ENCODE measurements at places on chromosomes 13 and 19. TPM values are rescaled to one million over a fixed set of nuclear protein-coding genes. Genes with fewer than 3 reads are reported as not detected.

ESD gene
- 108 TPM for total RNA-seq

KCNN4 gene
- total RNA-seq: 1.3 TPM

DCT gene
- 0.12 TPM for total RNA-seq

ZNF583 gene
- 7.7 TPM for total RNA-seq

KLK14 gene
- total RNA-seq: not detected

FUT1 gene
- total RNA-seq: 1.1 TPM

NTF4 gene
- total RNA-seq: not detected

CYTH2 gene
- total RNA-seq: 49.9 TPM

ZNF787 gene
- total RNA-seq: 30.2 TPM

Data from uterine smooth muscle cell (primary cell).